Endothelial cell (in vitro differentiated cells): ENCODE measurements at places on chromosomes 5 and 9. TPM values are rescaled to one million over a fixed set of nuclear protein-coding genes. Genes with fewer than 3 reads are reported as not detected.
A peak's percentile ranks its signal among the peaks of the same experiment; 100 is the strongest.

DNA sequence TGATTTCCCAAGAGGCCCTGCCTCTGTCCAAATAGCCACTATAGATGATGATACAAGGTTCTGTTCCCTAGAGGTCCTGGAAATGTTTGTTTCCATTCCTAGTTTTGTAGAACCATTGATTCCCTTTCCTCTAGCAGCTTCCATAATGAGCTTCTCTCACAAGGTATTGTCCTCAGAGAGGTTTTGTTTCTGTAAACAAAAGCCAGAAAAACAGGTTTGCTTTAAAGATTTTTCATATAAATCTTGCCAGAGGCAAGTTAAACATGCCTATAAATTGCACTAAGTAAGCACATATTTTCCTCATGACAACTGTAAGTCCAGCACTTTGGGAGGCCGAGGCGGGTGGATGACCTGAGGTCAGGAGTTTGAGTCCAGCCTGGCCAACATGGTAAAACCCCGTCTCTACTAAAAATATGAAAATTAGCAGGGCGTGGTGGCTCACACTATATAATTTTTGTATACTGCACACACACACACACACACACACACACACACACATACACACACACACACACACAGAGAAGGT, 1787.7 kb downstream of the EFNA5 start:
- no peak for DNase-seq
- no peak overlapping the region for H3K27ac ChIP-seq
- H3K27me3 ChIP-seq = no peaks in the 10 kb centered on the region
- no peak overlapping the region for H3K4me3 ChIP-seq
- no peaks in the 10 kb centered on the region for H3K36me3 ChIP-seq

PCDHGB4 gene
- 13.2 TPM for total RNA-seq

- H3K27ac ChIP-seq = no peak overlapping the region
- peak; percentile 19 for DNase-seq
- peaks cover 12% of the 10 kb centered on the region for H3K4me1 ChIP-seq
- no peaks in the 10 kb centered on the region for H3K36me3 ChIP-seq
- peaks cover 4% of the 10 kb centered on the region for H3K27me3 ChIP-seq
- H3K4me3 ChIP-seq = peak overlapping the region; percentile 71
Observed at GRCh38 chr9:22005702-22006606, 3.2 kb downstream of the CDKN2B start.

- DNase-seq = no peak
- peaks cover 7% of the 10 kb centered on the region for H3K27me3 ChIP-seq
- peak overlapping the region; percentile 42 for H3K4me3 ChIP-seq
- H3K4me1 ChIP-seq = no peaks in the 10 kb centered on the region
- peaks cover 40% of the 10 kb centered on the region for H3K36me3 ChIP-seq
Observed at GRCh38 chr9:133050781-133051180, 11.0 kb upstream of the CEL start.

GRCh38 chr5:97636766-97637165, 453.7 kb upstream of the RIOK2 start:
- H3K36me3 ChIP-seq = no peaks in the 10 kb centered on the region
- H3K4me1 ChIP-seq = no peaks in the 10 kb centered on the region
- H3K4me3 ChIP-seq = no peak overlapping the region

GGTA1 gene
- 19.7 TPM for total RNA-seq

DNA sequence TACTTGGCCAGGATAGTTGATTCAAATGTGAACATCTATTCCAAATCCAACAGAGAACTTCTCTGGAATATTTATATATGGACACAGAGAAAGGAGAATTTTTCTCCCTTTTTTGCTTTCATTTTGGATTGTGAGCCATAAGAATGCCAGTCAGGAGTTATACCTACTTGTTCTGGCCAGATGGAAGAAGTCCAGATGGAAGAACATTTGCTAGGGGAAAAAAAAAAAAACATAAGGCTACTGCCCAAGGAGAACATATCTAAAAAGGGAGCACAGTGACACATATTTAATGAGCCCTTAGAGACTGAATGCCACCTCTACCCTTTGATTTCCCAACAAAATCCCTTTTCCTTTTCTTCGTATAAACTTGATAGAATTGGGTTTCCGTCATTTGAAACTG, 61.7 kb upstream of the PPP2R2B start:
- no peaks in the 10 kb centered on the region for H3K27me3 ChIP-seq
- no peak overlapping the region for H3K4me3 ChIP-seq
- DNase-seq = no peak
- no peak overlapping the region for H3K27ac ChIP-seq
- no peaks in the 10 kb centered on the region for H3K36me3 ChIP-seq

GRCh38 chr9:4489919-4490704, at the start of gene SLC1A1:
SLC1A1 (plus strand) TSS chr9:4490468; CDS start chr9:4490680, 212 bp downstream.
- H3K27me3 ChIP-seq = peaks cover 11% of the 10 kb centered on the region
- peaks cover 7% of the 10 kb centered on the region for H3K36me3 ChIP-seq
- DNase-seq = peak; percentile 38

- peaks cover 13% of the 10 kb centered on the region for H3K36me3 ChIP-seq
- no peak overlapping the region for H3K4me3 ChIP-seq
- peaks cover 18% of the 10 kb centered on the region for H3K4me1 ChIP-seq
- no peak for DNase-seq
- H3K27ac ChIP-seq = no peak overlapping the region
- peaks cover 7% of the 10 kb centered on the region for H3K27me3 ChIP-seq
Observed at GRCh38 chr9:96115836-96116235, 186.1 kb downstream of the HSD17B3 start.

DNA sequence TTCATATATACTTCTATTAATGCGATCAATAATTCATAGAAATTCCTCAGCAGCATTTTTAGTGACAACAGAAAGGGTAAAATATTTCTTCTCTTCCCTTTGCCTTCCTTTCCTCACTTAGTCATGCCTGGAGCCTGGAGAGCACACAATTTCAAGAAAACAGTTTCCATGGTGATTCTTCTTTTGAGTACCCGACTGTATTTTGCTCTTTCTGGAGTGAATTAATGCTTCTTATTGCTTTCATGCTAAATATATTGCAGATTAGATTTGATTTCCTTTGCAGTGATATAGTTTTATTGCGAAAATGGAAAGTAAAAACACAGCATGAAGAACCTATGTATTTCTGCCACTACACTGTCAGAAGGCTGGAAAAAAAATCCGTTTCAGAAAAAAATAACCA, 153.5 kb downstream of the PPP2R2B start:
- no peak for DNase-seq
- peaks cover 10% of the 10 kb centered on the region for H3K36me3 ChIP-seq
- H3K4me3 ChIP-seq = no peak overlapping the region
- H3K27me3 ChIP-seq = no peaks in the 10 kb centered on the region
- H3K27ac ChIP-seq = no peak overlapping the region

DNA sequence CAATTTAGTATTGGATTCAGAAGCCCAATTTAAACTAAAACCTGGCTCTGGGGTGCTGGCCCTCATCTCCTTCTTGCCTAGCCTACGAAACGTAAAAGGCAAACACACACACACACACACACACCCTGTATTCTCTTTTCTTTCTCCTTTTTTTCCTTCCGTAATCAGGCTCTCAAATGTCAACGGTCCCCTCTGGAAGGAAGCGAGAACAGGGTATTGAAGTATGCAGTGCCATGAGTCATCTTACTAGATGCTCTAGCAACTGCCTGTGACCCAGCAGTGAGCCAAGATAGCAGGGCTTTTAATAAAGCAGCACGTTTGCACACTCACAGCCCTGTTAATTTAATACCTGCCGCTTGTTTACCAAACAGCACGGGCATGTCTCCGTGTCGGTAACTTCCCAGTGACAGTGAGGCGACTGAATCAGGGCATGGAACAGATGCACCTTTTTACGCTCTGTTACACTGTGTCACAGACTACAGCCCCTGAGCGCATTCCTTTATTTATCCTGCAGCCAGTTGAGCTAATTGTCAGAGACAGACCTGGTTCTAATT, 243.8 kb downstream of the BNC2 start:
- no peak overlapping the region for H3K27ac ChIP-seq
- DNase-seq = no peak
- H3K4me1 ChIP-seq = peaks cover 27% of the 10 kb centered on the region
- no peak overlapping the region for H3K4me3 ChIP-seq

DNA sequence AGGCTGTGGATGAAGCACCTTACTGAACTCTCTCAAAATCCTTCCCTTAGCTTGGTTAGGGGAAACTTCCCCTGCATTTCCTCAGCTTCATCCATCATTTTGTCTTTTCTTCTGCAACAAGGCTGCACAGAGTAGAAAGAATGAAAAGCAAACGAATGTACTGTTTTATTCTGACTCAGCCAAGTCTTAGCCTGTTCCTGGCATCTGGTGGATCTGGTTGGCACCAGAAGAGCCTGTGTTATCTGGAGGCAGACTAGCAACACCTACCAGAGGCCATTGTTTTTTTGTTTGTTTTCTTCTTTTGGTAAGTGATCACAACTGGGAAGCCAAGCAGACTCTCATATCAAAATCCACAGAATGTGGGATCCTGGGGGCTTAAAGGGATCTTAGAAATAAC, 200.7 kb downstream of the FANCC start:
- H3K4me1 ChIP-seq = peaks cover 6% of the 10 kb centered on the region
- H3K36me3 ChIP-seq = peaks cover 2% of the 10 kb centered on the region
- H3K4me3 ChIP-seq = no peak overlapping the region

PCDHGA11 gene
- total RNA-seq = 10.8 TPM

DNA sequence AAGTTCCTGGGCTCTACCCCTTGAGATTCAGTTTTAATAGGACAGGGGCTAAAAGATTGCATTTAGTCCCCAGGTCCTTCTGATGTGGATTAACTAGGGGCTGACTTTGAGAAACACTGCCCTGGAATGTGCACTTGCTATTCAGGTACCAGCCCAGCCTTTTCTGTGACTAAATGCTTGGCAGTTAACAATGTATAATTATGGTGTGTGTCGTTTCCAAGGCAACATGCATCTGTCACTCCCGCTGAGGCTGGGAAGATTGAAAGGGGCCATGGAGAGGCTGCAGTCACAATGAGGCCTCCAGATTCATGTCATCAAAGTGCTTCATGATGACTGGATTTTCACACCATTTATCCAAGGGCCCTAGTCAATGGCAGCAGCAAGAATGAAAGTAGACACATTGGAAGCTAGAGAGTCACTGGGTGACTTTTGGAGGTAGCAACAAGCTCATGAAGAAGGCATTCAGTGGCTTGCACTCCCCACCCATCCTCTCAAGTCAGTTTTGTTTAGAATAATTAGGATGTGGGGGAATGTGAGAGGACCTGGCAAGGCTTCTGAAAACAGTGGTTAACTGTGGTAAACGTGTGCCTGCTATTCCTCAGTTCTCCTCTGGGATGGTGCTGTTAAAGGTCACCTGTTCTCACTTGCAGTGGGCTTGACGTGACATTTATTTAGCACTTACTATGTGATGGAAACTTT, 28.3 kb downstream of the RAI14 start:
- peaks cover 29% of the 10 kb centered on the region for H3K4me1 ChIP-seq
- no peak for DNase-seq
- H3K27me3 ChIP-seq = no peaks in the 10 kb centered on the region
- H3K4me3 ChIP-seq = no peak overlapping the region
- H3K36me3 ChIP-seq = peaks cover 14% of the 10 kb centered on the region
- peak overlapping the region; percentile 77 for H3K27ac ChIP-seq

TAS2R1 gene
- total RNA-seq = not detected

DNA sequence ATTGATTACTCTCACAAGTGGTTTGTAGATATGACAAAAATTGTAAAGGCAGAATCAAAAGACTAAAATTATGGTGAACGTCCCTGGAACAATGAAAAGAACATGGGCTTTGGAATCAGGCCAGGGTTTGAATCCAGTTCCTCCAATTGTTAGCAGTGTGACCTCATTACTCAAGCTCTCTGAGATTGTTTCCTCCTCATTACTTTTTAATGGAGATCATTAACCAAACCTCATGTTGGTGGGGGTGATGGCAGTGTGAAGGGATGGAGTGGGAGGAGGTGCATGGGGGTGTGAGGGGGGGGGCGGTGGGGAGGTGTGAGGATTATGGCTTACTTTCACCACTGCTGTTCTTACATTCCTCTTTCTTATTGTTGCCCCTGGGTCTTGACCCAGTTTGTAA, 44.1 kb upstream of the FOXE1 start:
- no peak overlapping the region for H3K4me3 ChIP-seq
- no peaks in the 10 kb centered on the region for H3K36me3 ChIP-seq
- peak overlapping the region; percentile 24 for H3K27ac ChIP-seq
- peaks cover 15% of the 10 kb centered on the region for H3K4me1 ChIP-seq

DRD1 gene
- total RNA-seq = 0.18 TPM

SELENOP gene
- total RNA-seq = 68.9 TPM

PCDHGA4 gene
- 2.0 TPM for total RNA-seq

DNA sequence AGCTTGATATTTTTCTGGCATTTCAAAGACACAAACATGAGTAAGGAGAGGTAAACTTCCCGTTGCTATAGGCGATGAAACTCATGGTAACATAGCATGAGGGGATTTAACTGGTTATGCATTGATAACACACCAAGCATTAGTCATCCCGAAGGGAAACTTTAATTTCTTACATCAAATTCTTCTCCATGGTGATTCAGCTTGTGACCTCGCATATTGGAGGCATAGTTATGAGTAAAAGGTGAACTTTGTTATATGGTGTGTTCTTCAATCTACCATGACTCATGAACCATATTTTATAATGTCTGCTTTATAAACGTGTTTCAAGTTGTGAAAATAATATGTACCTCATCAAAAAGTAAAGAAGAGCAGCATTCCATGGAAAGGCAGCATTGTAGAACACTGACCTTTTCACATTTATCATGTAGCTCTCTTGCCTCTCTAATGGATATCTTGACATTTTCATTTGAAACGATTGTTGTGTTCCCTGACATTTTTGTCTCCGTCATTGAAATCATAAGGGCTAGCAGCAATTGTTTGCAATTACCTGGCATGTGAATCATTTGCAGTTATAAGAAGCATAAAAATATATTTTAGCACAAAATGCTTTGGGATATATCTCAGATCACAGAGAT, 491.8 kb downstream of the ANXA1 start:
- DNase-seq = no peak
- no peak overlapping the region for H3K27ac ChIP-seq
- no peaks in the 10 kb centered on the region for H3K27me3 ChIP-seq
- no peaks in the 10 kb centered on the region for H3K36me3 ChIP-seq

- no peak overlapping the region for H3K4me3 ChIP-seq
- no peak overlapping the region for H3K27ac ChIP-seq
- peaks cover 3% of the 10 kb centered on the region for H3K4me1 ChIP-seq
- DNase-seq = no peak
- no peaks in the 10 kb centered on the region for H3K27me3 ChIP-seq
Observed at GRCh38 chr9:211557-211956, 3.1 kb upstream of the DOCK8 start.

SMIM33 gene
- total RNA-seq = not detected

DNA sequence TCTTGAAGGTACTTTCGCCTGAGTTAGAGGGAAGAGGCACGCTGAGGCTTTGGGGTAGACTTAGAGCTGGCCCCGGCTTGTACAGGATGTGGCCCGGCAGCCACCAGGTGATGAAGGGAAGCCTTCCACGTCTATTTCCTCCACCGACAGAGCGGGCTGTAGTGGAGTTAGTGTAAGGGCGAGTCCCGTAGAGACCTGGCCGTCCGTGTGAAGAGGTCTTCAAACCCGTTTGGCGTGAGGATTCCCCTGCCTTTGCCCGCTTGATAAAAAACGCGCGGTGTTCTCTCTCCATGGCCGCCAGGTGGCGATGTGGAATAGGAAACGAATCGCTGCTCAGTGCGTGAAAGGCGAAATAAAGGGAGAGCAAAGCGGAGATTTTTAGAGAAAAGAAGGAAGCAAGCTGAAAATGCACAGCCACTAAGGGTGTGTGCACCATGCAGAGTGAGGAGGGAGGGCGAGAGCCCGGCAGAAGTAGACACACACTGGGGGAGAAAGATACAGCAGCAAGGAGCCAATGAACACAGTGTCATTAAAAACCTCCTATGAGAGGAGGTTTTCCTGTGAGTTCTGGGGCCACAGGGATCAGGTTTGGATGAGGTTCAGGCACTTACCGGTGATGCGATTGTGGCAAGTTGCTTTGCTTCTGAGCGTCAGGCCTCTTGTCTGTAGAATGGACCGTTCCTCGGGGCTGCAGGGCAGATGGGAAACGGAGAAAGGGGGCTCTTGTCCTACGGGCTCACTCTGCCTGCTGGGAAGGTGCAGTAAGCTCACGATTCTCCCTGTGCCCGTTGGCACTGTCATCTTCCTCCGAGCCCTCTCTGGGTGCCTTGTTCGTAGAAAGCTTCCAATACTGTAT, 34.2 kb downstream of the STC2 start:
- H3K4me1 ChIP-seq = peaks cover 17% of the 10 kb centered on the region
- H3K4me3 ChIP-seq = no peak overlapping the region
- H3K27me3 ChIP-seq = peaks cover 2% of the 10 kb centered on the region
